ENCODE measurements at places on chromosomes 7 and 10.

GRCh38 chr10:31390804-31391203 is 71.8 kb downstream of the ZEB1 start:
- DNase-seq, result no peak

DNA sequence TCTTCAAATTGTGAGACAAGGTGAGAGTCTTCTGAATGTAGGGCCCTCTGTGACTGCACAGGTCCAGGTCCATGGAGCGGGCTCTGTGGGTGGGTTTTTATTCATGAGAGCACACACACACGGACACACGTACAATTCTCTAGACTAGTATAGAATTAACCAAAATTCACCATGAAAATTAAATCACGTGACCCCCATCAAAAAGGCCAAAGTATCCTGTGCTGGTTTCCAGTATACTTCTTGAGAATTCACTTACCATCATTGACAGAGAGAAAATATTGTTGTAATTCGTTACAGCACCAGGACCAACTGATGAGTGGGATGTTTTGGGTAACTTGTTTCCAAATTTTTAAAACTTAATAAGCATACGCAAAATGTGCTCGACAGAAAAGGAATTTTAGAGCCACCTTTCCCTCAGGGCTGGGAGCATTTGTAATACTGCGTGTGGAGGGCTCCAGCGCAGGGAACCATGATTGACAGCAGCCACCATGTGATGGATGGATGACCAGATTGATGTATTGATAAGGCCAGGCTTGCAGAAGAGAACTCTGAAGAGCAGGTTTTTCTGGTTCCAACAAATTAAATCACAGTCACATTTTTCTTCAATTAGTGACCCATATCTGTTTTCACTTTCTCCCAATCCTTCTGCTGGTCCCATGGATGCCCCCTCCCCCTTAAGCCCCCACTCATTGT is 14.9 kb upstream of the DNTT start:
- DNase-seq, result no peak

DNA sequence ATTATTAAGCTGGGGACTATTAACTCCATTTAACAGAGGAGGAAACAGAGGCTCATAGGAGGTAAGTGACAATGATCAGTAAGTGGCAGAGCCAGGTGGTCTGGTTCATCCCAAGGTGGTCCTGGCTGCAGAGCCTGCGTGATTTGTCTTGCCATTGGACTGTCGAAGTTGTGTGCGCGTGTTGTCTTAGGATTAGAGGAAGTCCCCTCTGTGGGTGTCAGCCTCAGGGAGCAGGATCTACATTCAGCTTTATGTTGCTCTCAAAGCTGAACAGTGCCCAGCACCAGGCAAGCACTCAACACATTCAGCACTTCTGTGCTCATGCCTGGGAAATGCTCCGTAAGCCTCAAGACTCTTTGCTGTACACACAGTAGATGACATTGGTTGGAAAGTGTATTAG is 139.5 kb downstream of the HERPUD2 start:
- no peak for DNase-seq

- DNase-seq, result no peak
These were observed 33.3 kb downstream of the DDC start for GRCh38 chr7:50531928-50532327.

GRCh38 chr10:17682236-17682946 is 38.4 kb downstream of the STAM start:
- DNase-seq, result no peak

DNA sequence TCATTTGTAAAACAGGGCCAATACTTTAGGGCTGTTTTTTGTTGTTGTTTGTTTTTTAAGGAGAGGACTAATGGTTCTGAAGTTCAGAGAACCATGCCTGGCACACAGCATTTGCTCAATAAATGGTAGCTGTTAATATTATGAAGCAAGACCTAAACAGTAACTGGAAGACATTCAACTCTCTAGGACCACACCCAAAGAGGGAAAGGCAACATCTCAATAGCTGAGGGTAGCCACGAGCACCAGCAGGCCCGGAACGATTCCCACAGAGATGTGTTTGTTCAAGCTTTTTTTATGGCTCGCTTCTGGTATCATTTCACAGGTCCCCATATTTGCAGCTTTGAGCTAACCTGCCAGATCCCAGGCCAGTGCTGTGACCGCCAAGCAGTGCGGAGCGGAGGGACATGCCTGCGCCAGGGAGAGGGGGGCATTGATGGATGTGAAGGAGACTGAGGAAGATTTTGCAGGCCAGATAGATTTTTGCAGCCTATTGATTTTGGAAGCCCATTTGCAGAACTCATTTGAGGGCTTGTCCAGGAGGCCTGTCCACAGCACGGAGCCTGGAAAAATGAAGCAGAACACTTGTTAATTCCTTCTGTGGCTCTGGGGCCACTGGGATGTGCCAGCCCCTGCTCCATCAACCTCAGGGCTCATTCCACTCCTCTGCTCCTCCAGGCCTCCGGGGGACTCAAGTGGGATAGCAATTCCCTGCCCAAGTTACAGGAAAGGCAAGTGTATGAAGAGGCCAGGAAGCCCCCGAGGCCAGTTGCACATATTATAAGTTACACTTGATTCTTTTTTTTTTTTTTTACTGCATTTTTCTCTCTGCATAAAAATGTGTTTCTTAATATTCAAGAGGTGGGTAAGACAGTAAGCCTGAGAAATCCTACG is 57.3 kb upstream of the FGFR2 start:
- no peak for DNase-seq

GRCh38 chr10:129629911-129630310 is 162.9 kb downstream of the MGMT start:
- DNase-seq, result no peak

DNA sequence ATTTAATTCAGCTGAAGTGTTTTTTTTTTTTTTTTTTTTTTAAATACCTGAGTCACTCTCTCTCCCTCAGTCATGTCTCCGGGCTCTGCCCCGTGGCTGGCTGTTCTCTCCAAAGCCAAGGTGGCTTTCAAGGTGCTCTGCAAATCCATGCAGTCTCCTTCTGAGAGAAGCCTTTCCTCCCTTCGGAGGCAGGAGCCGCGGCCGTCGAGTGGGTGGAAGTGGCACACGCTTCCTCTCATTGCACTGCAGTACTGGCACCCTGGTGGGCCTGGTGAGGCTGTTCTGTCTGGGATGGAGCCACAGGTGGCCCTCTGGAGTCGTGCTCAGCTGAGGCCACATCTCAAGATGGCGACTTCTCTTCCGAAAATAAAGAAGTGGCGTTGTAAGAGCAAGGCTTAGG is 221.8 kb downstream of the GLRX3 start:
- no peak for DNase-seq

- no peak for DNase-seq
These were observed 14.7 kb upstream of the BMS1 start for GRCh38 chr10:42767906-42768305.

DNA sequence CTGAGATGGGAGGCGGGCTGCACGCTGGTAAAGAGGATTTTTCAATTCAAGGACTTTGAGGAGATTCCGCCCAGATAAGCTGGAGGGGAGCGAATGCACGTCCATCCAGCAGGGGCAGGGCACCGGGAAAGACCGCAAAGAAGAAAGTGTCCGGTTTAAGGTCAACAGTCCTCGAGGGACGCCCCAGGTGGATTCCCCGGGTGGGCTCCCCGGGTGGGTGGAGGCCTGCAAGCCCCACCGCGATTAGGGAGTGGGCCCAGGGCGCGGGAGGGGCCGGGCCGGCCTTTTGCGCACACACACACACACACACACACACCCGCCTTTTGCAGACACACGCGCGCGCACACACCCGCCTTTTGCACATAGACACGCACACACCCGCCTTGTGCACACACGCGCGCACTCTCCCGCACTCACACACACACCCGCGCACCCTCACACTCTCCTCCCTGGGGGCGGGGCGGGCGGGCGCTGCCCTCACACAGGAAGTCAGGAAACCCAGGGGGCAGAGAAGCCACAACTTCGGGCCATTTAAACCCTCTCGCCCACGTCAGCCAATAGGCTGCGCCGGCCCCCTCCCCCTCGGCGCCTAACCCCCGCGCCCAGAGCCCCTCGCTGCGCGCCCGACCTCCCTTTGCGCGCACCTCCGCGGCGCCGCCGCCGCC is 615 bp downstream of the ARHGAP12 start:
- DNase-seq, result no peak

DNA sequence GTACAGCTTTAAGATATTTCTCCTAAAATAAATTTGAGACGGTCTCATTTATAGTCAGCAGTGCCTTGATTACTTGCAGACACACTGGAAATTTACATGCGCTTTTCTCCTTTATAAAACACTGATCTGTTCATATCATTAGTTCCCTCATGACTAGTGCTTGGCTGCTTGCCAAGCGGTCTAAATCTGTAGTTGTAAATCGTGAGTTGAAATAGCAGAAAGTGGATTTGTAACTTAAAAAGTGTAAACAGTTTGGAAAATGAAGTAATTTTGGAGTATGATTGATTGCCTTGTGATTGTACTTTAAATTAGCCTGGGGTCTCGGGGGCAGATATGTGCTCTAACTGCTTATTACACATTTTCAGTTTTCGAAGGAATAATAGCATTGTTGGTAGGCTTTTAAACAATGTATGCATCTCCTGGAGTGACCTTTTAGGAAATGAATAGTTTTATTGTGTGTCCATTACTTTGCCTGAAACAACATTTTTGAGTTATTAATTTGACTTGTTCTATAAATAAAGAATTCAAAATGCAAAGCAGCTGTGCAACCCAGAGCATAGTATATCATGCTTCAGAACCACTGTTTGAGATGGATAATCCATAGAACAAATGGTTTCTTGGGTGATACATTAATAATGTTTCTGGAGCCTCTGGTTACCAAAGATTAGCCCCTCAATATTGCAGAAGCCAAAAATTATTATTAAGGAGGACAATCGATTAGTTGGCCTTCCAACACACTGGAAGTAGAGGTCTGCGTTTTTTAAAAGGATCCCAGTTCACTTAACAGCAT is 73.3 kb downstream of the ARID5B start:
- DNase-seq, result no peak

GRCh38 chr10:130242513-130242912 is 106.3 kb downstream of the GLRX3 start:
- DNase-seq, result no peak

DNA sequence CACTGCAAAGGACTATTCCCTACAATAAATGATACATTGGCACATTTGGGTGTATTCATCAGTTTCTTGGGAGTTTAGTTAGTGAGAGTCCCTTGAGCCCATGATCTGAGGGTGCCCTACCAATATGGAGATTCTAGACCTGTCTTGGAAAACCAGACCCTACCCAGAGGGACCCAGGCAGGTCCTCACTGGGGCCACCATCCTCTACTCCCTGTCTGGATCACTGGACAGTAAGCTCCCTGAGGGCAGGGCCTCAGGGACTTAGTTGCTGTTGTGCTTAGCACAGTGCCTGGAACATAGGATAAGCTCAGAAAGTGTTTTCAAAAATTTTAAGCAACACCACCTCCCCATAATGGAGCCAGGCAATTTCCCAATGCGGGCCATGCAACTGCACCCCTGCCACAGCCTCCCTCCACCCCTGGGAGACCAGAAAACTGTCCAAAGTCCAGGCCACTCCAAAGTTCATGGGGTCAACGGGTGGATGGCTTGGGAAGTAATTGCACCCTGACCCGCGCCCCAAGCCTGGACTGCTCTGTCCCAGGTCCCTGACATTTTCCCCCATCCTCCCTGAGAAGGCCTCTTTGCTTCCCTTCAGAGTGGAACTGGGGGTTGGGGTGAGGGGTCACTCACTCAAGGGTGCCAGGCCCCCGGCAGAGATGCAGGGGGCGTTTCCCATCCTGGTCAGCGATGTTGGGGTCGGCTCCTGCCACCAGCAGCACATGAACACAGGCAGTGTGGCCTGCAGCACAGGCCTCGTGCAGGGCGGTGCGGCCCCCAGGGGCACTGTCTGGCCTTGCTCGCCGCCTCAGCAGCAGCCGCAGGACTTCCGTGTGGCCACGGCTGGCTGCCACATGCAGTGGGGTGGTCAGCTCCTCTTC is 1.0 kb downstream of the ASB10 start:
- no peak for DNase-seq

GRCh38 chr7:36879021-36879420 is 154.7 kb upstream of the AOAH start:
- DNase-seq, result no peak

DNA sequence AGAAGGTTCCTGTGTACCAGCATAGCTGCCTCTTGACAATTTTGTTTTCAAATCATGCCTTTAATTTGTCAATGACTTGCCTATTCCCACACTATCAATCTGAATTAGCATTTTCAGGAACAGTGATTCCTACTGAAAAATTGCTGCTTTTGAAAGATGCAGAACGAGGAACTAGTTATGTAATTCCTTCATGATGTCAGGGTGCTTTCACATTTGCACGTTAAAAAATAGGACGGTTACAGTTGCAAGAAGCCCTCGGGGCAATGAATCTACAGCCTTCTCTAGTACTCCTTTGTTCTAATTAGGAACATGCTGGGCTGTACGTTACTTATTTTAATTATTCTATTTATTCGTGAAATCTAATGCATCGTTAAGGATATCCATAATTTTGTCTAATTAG is 253.9 kb downstream of the OTUD1 start:
- DNase-seq, result no peak

DNA sequence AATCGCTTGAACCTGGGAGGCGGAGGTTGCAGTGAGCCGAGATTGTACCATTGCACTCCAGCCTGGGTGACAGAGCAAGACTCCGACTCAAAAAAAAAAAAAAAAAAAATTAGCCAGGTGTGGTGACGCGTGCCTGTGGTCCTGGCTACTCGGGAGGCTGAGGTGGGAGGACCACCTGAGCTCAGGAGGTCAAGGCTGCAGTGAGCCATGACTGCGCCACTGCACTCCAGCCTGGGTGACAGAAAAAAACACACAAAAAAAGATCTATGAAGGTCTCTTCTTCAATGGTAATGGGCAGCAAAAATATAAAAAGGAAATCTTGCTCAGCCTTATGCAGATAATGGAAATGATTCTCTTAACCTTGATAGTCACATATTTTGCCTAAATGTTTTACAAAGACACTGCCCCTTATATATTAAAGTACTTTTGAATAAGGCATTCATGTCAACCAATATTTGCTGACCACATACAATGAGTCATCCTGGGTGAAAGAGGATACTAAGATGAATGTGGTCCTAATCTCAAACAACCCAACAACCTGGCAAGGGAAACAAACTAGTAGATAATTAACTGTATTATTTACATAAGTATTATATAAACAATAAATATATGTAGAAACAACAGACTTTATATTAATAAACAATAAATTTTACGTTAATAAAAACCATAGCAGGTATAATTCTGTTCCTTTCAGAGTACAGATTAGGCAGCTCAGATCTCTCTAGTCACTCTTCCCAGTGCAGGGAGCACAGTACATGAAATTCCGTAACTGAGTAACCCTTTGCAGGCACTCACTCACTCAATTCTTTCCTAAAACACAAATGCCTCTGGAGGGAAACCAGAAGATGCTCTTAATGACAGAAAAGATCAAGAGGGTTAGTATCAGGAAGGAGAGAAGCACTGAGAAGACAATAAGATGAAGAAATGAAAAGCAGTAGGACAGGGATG is 8.1 kb downstream of the TOMM7 start:
- DNase-seq, result no peak
